Thymus (tissue), 14 donors: ENCODE measurements at places on chromosomes 1 and 21.

DNA sequence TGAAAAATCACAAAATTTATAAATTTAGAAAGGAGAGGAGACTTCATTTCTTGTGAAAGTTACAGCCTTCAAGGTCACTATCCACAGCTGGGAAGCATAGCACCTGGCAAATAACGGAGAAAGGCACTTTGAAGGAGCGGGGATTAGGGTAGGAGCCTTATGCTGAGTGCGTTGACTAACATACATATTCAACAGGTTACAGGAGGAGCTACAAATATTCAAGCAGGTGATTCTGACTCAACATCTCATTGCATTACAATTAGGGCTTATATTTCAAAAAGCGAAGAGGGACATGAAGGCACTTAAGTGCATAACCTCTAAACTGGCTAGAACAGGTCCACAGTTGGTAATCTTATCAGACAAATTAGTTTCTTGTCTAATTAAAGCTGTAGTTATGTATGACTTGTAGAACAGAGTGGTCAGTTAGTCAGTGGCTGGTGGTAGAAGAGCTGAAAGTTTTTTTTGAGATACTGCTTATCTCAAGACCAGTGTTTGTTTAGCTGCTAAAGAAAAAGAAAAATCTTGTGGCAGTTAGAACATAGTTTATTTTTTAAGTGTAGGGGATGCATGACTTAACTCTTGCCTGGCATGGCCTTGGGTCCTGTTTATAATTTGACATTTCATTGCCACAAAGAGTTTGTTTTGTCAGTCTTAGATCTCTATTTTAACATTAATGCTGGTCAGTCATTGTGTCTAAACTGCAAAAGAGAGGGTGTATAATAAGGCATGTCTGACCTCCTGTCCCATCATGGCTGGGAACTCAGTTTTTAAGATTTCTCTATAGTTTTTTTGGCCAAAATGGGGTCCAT is 311.5 kb downstream of the DUSP10 start:
- H3K36me3 ChIP-seq = no peaks in the 10 kb centered on the region
- H3K4me3 ChIP-seq = no peak overlapping the region
- H3K4me1 ChIP-seq = no peaks in the 10 kb centered on the region
- no peaks in the 10 kb centered on the region for H3K27me3 ChIP-seq
- DNase-seq = no peak
- H3K27ac ChIP-seq = no peak overlapping the region

DNA sequence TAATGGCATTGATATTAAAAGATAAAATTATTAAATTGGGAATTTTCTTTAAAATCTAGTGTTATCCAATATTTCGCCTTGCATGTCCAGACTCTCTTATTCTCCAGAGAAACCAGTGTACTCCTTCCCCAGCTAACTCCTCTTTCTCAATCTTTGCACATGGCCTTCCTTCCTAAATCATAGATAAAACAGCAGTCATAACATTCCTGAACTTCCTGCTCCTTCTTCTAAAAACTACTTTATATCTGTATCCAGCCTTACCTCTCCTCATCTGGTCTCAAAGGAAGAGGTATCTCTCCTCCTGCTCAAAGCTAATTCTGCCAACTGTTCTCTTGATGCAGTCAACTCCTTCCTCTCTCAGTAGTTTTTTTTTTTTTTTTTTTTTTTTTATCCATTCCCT is 39.5 kb upstream of the NEK7 start:
- no peak for DNase-seq
- no peak overlapping the region for H3K27ac ChIP-seq
- no peaks in the 10 kb centered on the region for H3K4me1 ChIP-seq
- H3K27me3 ChIP-seq = no peaks in the 10 kb centered on the region

DNA sequence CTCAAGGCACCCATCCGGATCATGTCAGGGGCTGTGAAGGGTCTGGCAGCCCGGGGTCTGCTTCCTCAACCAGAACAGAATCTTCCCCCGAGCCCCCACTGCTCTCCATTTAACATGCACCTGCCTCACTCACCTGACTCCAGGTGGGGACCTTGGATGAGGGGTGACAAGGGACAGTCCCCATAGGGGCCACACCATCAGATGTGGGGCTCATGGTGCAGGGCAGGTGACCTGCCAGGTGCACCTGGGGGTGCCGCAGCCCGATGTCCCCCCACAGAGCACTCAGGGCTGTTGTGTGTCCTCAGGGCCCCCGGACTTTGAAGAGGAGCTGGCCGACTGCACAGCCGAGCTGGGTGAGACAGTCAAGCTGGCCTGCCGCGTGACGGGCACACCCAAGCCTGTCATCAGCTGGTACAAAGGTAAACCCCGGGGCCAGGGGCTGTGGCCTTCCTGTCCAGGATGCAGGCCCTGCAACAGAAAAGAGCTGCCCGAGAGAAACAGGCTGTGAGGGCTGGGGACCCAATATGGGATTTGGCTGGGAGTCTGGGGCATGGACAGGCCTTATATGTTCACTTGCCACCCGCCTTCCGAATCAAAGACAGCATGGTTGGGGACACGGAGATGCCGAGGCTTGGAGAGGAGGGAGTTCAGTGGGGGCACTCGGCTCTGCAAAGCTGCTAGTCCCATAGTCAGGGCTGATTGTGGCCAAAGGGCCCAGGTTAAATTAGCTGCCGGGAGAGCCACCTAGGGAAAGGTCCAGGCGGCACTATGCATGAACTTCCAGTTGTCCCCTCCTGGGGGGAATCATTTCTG is 64.6 kb downstream of the TRIM11 start:
- H3K36me3 ChIP-seq = peaks cover 23% of the 10 kb centered on the region
- DNase-seq = no peak
- no peaks in the 10 kb centered on the region for H3K4me1 ChIP-seq
- no peaks in the 10 kb centered on the region for H3K27me3 ChIP-seq
- no peak overlapping the region for H3K4me3 ChIP-seq
- no peak overlapping the region for H3K27ac ChIP-seq

- no peaks in the 10 kb centered on the region for H3K36me3 ChIP-seq
- H3K27ac ChIP-seq = no peak overlapping the region
- no peak overlapping the region for H3K4me3 ChIP-seq
- no peaks in the 10 kb centered on the region for H3K4me1 ChIP-seq
- no peak for DNase-seq
Observed at GRCh38 chr1:30005972-30006619, 717.3 kb downstream of the MATN1 start.

- H3K27me3 ChIP-seq = no peaks in the 10 kb centered on the region
- no peak for DNase-seq
- no peak overlapping the region for H3K4me3 ChIP-seq
- H3K4me1 ChIP-seq = no peaks in the 10 kb centered on the region
- H3K36me3 ChIP-seq = no peaks in the 10 kb centered on the region
- no peak overlapping the region for H3K27ac ChIP-seq
Observed at GRCh38 chr1:103365860-103366569, 159.5 kb upstream of the RNPC3 start.
